Muscle of back (tissue), 13 donors: ENCODE measurements at places on chromosomes 6 and 20. TPM values are rescaled to one million over a fixed set of nuclear protein-coding genes. Genes with fewer than 3 reads are reported as not detected.

DNA sequence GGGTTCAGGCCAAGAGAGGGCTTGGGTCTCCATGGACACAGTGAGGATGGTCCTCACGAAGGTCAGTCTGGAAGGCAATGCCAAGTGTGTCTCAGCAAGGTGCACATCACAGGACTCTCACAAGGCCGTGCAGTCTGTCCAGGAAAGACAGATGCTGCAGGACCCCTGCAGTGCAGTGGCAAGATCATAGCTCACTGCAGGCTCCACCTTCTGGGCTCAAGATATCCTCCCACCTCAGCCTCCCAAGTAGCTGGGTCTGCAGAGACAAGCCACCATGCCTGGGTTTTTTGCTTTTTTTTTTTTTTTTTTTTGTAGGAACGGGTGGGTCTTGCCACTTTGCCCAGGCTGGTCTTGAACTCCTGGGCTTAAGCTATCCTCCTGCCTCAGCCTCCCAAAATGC lies 26.4 kb downstream of the ZMYND8 start:
- DNase-seq: no peak

GRCh38 chr20:43840382-43841070 lies 74.1 kb upstream of the TOX2 start:
- no peak for DNase-seq

Gene GJA10
- not detected for polyA plus RNA-seq

Gene FAM209B
- polyA plus RNA-seq: not detected

Gene UBD
- polyA plus RNA-seq: 0.41 TPM
